DMS 273 treated with DMSO at 0.1 percent for 48 hours (cell line): ENCODE measurements at places on chromosomes 4 and X.

GRCh38 chrX:80511969-80512760 is 91.9 kb downstream of the TENT5D start:
- DNase-seq: no peak

- DNase-seq: no peak
These were observed 15.0 kb upstream of the TMEM164 start for GRCh38 chrX:109987884-109988283.

DNA sequence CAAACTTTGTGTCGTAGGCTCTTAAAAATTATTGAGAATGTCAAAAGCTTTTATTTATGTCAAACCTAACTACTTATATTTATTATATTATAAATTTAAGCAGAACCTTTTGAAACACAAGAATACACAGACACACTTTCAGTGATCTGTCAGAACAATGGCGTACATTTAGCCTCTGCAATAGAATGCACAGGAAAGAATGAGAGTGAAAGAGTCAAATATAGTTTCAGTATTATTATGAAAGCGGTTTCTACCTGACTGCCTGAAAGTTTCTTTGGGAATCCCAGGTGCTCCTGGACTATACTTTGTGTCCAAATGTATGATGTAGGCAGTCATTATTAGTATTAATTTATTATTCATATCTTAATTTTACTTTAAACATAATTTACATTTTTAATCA is 872.0 kb upstream of the AGA start:
- DNase-seq: no peak

DNA sequence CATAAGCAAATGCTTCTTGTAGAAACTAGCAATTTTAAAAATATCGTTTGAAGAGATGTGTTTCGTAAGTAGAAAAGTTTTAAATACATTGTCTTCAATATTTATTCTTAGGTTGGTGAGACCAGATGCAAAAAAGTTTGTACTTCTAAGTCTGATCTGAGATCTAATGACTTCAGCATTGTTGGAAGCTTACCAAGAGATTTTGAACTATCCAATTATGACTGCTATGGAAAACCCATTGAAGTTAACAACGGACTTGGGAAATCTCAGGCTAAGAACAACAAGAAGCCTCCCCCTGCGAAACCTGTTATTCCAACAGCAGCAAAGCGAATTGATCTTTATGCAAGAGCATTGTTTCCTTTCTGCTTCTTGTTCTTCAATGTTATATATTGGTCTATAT is 50.2 kb upstream of the GRIA2 start:
- DNase-seq: no peak

DNA sequence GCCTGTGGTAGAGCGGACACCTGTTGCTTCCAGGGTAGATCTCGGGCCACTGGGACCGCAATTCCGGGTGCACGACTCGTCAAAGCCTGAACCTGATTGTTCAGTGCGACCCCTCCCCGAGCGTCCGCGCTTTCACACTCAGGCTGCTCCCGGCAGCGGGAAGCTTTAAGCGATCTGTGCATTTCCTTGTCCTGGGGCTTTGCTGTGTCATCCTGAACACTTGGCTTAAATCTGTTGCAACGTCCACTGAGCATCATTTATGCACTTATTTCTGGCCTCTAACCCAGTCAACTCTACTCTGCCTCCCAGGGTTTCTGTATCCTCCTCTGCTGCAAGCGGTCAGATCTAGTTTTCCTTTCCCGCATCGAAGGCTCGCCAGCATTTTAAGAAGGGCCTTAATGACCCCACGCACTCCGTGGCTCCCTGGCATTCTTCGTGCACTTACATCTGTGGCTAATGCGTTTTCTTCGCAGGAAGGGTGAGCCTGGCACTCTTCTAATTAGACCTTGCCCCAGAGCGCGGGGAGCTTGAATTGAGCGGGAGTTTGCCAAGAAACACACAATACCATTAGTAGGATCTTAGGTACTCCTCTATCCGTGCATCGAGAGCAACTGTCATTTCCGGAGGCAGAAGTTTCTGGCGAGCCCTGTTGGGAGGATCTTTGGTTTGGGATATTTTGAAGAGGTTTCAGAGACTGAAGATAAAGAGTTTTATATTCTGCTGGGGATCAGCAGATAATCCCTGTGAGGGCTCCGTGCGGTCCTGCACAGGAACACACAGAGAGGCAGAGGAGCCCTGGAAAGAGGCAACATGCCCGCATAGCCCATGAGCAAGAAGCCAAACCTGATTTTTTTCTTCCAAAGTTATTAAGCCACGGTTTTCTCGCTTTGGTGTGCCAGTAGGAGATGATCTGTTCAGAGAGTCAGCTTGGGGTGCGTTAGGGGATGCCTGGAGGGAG is 654 bp upstream of the DDIT4L start:
- DNase-seq: no peak

DNA sequence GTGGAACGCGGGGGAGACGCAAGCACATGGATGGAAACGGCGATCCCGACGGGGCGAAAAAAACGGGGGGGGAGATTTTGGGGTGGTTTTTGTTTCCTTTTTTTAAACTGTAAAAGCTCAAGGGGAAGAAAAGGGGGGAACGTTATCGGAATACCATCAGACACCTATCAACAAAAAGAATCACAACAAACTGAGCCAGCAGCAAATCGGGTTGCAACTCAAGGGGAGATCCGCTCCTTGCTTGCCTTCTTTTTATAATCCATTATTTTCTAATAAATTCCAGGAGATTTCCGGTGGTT is 616 bp downstream of the MAML3 start:
- DNase-seq: no peak

DNA sequence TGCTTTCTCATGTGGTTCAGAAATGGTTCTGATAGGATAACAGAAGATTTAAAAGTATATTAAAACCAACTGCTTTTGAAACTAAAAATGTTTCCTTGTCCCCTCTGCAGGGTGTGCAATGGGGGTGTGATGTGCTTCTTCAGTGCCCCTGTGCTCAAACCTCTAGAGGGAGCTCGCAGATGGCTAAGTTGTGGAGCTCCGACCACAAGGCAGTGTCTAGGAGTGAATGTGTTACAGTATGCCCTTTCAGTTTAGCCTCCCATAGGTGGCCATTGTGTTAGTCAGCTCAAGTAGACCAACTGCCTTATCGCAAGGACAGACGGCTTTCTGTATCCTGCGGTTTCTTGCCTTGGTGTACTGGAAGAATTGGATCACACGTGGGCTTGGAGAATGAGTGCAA is 130.5 kb downstream of the TENT5D start:
- no peak for DNase-seq

GRCh38 chrX:10190367-10190766 is 33.6 kb downstream of the CLCN4 start:
- peak; percentile 60 for DNase-seq

- DNase-seq: no peak
These were observed 165.1 kb downstream of the TSPAN5 start for GRCh38 chr4:98493296-98493695.

DNA sequence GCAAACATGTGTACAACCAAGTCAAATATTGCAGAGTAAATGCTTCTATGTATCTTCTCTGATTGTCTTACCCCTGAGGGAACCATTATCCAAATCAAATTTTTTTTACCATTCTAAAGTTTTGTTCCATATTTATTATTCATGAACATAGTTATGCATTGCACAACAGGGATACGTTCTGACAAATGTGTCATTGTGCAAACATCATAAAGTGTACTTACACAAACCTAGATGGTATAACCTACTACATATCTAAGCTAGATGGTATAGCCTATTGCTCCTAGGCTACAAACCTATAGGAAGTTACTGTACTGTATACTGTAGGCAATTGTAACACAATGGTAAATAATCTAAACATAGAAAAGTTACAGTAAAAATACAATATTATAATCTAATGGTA is 23.4 kb downstream of the BEX3 start:
- no peak for DNase-seq

GRCh38 chr4:59535541-59535940 is 1664.6 kb upstream of the ADGRL3 start:
- no peak for DNase-seq

DNA sequence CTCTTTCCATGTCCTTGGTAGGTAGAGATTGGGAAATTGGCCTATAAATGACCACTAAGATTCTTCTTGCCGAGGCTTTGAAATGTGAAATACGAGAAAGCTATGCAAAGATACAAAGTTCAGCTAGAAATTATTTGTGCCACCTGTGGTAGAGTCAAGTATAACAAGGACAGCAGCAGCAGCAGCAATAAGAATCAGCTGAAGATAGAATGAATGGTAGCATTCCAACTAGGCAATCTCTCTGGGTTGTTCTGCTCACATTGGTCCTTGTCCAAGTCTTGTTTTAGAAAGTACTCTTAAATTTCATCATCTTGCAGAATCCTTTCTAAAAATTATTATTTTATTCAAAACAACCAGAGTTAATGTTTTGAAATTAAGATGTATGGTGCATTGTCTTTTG is 67.8 kb upstream of the PCDH10 start:
- no peak for DNase-seq

GRCh38 chr4:31964685-31965084 is 1244.5 kb downstream of the PCDH7 start:
- DNase-seq: no peak

DNA sequence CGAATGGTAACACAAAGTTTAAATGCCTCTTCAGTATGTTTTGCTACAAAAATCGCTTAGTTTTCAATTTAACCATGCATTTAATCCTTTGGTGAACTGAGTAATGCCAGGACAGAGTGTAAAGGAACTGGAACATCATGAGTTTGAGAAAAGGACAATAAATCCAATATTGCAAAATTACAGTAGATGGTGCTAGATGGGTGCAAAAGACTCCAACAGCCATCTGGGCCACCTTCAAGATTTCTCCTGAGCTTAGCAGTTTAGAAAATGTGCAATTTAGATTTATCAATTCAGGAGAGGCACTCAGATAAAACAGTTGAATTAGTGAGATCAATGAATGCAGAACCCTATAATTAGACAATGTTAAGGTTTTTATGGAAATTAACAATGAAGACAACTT is 33.2 kb upstream of the MID1IP1 start:
- DNase-seq: peak; percentile 4

GRCh38 chr4:21226637-21227538 is 526.6 kb downstream of the PACRGL start:
- DNase-seq: no peak

DNA sequence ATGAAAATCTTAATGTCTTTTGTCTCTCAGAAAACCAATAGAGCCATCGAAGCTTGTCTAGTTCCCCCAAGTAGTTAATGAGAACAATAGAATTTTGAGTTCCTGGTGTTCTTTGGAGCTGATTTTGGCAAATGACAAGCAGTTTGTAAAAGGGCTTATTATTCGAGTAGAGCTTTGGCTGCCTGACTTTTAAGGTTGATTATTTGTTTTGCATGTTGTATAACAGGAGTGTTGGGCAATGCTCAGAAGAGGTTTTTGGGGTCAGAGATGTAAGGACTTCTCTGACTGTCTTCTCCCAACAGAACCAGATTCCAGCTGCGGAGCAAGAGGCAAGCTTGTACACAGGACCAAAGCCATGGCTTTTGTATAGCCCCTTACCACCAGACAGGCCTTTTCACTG is 30.0 kb downstream of the ZCCHC12 start:
- no peak for DNase-seq

DNA sequence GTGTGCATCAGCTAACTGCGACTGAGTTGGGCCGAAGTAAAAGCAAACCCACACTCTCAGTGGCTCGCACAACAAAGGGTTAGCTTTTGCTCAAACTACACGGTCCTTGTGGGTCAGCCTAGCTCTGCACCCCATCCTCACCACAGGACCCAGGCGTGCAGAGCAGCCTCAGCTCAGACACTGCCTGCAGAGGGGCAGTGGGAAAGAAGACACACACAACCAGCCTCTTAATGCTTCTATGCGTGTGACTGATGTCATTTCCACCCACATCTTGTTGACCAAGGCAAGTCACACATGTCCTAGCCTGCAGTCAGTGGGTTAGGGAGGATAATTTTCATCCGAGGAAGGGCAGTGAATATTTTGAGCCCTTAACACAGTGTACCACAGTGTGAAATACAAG is 40.5 kb downstream of the HMGB2 start:
- no peak for DNase-seq

DNA sequence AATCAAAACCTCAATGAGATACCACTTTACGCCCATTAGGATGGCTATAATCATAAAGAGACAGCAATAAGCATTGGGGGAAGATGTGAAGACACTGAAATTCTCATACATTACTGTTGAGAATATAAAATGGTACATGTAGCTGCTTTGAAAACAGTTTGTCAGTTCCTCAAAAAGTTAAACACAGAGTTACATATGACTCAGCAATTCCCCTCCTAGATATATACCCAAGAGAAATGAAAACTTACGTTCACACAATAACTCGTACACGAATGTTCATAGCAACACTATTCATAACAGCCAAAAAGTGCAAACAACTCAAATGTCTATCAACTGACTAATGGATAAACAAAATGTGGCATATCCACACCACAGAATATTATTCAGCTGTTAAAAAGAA is 36.6 kb downstream of the PHF8 start:
- DNase-seq: no peak

GRCh38 chrX:21699136-21699535 is 41.0 kb upstream of the KLHL34 start:
- DNase-seq: no peak

DNA sequence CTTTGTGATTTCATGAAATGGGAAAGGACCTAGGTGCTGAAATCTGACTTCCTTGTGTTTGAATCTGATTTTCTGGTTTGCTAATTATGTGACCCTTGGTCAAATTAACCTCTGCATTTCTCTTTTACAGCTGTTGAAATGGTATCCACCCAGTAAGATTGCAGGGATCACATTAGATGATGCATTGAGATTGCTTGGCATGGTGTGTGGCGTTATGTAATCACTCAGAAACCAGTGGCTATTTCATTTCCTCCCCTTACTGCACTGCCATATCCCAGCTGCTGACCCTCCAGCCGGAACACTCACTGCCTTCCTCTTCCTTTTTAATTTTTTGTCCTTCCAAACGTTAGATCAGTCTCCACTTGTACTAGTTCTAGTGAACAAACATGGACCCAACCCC is 79.0 kb downstream of the KLHL8 start:
- no peak for DNase-seq

GRCh38 chrX:12955882-12956703 is 18.8 kb upstream of the TMSB4X start:
- no peak for DNase-seq

DNA sequence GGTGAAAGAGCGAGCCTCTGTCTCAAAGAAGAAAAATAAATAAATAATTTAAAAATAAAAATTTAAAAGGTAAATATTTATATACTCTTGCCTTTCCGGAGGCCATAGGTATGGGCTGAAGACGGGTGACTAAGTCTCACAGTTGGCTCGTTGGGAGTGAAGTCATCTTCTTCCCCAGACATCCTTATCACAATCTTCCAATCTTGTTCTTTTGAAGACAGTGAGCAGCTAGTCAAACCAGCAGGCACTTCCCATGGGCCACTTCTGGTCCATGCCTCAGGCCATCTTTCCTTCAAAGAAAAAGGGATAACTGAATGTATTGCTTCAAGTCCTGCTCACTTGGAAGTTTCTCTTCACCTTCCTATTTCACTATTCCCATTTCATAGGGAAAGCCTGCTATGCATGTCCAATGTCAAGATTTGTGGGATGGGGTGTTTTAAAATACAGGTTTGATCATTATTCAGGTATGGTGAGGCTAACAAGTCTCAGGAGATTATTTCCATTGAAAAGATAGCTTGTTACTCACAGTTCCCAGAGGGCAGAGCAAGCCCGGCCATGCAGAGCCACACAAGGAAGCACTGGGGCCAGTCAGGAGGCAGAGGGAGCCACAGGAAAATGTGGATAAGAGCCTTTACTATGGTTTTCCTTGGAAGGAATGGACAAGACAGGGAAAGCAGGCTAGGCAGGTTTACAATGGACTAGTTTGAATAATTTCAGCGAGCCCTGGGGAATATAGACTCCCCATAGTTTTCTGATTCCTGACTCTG is 33.3 kb upstream of the VCX2 start:
- no peak for DNase-seq

- no peak for DNase-seq
These were observed 18.7 kb downstream of the NDNF start for GRCh38 chr4:121053601-121054143.

- no peak for DNase-seq
These were observed 9.5 kb downstream of the CSTF2 start for GRCh38 chrX:100829730-100830129.
